RWPE2 (cell line): ENCODE measurements at places on chromosomes 4 and X.

- no peak for DNase-seq
Measured at GRCh38 chrX:134374910-134375309, 85.1 kb upstream of the HPRT1 start.

DNA sequence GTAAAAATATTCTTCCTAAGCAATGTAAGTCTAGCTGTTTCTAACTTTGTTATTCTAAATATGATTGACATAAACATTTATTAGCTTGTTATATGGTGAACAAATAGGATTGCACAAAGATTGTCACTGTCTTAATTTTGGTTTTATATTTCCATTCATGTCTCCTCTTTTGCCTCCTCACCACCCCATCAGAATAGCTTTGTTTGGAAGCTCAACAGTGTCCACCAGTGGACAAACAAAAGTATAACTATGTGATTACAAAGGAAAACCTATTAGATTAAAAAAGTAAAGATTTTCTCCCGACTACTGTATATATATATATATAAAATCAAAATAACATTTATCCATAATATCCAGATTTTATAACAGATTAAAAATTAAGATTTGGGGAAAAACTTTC lies 468.2 kb downstream of the ZIC3 start:
- no peak for DNase-seq

DNA sequence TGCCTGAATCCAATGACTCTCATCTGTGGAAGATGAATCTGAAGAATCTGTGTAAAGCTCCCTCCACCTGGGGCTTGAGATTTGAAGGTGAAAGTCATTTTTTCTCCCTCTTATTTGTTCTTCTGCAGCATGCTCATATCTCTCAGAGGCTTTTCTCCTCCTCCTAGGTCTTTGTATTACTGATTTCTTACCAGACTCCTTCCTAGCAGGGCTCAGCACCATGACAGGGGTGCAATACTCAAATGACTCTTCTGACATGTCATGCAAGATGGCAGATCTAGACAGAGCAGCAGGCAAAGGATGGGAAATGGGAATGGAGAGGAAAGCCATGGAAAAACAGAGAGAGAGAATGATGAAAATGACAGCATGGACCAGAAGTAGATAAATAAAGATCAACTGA lies 118.3 kb downstream of the TMA16 start:
- DNase-seq, result no peak

DNA sequence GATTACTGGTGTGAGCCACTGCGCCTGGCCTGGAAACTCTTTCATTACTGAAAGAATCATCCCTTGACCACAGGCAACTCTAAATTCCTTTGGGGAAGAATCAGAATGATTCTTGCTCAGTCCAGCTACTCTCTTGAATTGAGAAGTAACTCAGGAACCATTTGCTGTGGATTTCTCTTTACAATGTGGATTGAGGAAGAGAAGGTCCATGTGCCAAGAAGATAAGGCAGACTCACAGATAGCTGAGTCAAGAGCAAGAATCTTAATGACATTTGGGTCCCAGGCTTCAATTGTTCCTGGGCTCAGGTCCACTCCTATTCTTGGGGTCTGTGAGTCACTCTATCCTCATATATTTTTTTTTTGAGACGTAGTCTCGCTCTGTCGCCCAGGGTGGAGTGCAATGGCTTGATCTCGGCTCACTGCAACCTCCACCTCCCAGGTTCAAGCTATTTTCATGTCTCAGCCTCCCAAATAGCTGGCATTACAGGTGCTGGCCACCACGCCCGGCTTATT lies 6.2 kb upstream of the MGARP start:
- no peak for DNase-seq

GRCh38 chrX:106611317-106611678 lies 480 bp upstream of the RADX start:
- no peak for DNase-seq

DNA sequence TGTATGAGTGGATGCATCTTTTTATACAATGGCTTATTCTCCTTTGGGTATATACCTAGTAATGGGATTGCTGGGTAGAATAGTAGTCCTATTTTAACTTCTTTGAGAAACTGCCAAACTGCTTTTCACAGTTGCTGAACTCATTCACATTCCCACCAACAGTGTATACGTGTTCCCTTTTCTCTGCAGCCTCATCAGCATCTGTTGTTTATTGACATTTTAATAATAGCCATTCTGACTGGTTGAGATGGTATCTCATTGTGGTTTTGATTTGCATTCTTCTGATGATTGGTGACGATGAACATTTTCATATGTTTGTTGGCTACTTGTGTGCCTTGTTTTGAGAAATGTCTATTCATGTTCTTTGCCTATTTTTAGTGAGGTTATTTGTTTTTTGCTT lies 687.0 kb upstream of the EPHA5 start:
- no peak for DNase-seq

DNA sequence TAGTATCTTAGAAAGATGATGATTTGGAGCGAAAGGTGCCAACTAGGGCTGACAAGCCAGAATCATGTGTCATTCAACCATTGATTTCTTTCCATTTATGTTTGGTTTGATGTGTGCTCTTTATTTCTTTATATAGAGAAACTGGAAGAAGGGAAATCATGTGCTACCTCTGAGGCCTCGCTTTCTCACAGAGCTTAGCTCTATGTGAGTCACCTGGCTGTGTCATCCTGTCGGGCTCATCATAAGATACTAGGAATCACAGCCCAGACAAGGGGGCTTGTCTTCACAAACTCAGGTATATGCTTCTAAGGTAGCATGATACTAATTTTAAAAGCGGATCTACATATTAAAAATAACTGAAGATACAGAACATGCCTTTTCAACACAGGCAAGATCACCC lies 81.7 kb upstream of the GPM6B start:
- DNase-seq, result no peak

GRCh38 chr4:188015025-188015940 lies 19.7 kb downstream of the ZFP42 start:
- DNase-seq, result no peak

DNA sequence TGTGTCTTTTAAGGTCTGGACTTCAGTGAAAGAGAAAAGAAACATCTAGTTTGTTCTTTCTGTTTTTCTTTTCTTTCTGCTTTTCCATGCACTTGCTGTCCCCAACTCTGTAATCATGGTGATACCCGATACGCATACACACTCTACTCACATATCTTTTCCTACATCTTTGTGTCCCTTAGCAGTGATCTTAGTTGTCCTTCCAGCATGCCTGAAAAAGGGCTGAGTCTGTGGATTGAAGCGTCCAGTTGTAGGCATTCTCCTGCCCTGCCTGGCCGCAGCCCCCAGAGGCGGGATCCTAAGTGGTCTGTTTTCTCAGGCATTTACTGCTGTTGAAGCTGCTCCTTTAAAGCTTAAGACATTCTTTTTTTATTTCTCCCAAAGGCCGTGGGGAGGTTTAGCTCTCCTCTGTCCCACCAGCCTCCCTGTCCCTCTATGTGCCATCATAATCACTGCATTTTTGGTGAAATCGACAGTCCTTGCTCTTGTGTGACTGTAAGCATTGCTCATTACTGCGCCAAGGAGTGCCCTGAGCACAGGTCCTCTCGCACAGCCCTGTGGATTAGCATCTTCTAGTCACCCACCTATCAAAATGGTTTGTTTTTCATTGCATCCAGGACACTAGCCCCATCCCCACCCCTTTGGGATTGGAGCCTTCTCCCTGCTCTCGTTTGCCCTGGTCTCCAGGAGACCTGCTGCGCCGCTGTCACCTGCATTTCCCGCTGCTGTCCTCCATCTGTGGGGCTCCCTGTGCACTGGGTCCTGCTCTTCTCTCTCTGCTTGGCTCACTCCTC lies 4.4 kb downstream of the RGS12 start:
- DNase-seq, result no peak

- DNase-seq, result no peak
Measured at GRCh38 chr4:163598489-163598888, 104.0 kb downstream of the TMA16 start.

GRCh38 chr4:19725130-19725529 lies 526.6 kb upstream of the SLIT2 start:
- DNase-seq, result no peak

DNA sequence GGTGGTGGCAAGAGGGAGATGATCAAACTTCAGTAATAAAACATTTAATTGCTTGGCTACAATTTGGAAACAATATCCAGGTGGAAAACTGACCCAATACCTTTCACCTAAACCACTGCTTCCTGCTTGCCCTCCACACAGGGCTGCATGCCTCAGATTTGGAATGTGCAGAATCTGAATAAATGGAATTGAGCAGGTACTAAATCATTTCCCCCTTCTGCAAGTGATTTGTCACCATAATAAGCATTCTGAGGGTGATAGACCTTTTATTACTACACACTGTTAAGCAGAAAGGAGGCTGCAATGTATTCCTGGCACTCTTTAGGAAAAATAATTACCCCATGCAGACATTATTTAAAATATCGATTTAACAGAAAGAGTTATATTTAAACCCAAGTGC lies 291.8 kb downstream of the IDS start:
- DNase-seq, result no peak

GRCh38 chr4:112145790-112146501 lies 692 bp downstream of the FAM241A start:
- peak; percentile 51 for DNase-seq

DNA sequence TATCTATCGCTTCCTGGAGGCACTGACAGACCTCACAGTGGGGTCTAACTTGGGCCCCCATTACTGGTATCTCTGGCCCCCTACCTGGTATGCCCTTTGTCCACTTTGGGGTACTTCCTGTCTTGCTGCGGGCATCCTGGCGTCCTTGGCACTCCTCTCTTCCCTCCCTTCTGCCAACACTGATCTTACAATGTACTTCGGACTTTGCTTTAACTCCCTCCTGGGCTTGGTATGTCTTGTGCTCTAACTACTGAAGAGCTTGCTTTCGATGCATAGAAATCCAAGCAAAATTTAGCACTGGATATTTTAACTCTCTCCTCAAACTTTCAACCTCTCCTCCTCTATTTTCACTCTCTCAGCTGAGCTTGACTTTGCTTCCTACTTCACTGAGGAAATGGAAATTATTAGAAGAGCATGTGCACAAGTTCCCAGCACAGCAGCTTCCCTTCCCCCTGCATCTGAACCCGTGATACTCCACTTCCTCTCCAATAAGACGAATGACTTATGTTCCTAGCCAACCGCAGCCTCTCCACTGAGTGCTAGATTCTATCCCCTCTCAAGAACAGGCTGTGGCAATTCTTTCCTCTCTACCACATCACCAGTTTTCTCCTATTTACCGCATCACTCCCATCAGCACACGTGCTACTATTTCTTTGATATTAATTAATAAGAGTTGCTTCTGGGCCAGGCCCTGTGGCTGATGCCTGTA lies 52.9 kb downstream of the SUPT20HL2 start:
- no peak for DNase-seq

- no peak for DNase-seq
Measured at GRCh38 chr4:114211556-114211955, 232.1 kb upstream of the ARSJ start.

GRCh38 chr4:140971077-140971792 lies 162.0 kb downstream of the RNF150 start:
- DNase-seq, result no peak

DNA sequence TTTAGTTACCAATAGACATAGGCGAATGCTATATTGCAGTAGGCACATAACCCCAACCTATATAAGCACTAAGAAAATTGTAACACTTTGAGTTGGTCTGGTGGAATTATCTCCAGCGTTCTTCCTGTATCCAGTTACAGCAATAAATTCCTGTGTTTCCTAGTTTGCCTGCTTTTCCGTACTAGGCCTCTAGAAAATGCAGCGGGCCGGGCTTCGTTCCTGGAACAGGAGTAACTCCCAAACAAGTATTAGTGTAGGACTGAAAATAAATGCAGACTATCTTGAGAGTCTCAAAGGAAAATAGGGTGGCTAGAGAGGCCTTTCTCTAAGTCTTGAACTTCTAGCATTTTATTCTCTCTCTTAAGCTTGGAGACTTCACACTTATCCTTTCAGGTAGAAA lies 159.8 kb downstream of the OR13H1 start:
- no peak for DNase-seq

DNA sequence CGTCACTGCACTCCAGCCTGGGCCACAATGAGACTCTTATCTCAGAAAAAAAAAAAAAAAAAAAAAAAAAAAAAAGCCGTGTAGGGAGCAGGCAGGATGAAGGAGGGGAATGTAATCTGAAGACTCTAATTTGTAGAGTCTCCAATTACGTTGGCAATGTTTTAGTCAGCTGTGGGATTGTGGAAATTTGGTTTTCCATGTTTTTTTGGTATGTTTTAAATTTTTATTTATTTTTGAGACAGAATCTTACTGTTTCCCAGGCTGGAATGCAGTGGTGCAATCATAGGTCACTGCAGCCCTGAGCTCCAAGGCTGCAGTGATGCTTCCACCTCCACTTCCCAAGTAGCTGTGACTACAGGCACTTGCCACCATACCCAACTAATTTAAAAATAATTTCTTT lies 56.5 kb downstream of the NSD2 start:
- DNase-seq, result no peak

GRCh38 chr4:99947190-99947578 lies 766 bp upstream of the DNAJB14 start:
- DNase-seq, result no peak

GRCh38 chr4:34767407-34767806 lies 1476.9 kb downstream of the ARAP2 start:
- DNase-seq, result no peak

DNA sequence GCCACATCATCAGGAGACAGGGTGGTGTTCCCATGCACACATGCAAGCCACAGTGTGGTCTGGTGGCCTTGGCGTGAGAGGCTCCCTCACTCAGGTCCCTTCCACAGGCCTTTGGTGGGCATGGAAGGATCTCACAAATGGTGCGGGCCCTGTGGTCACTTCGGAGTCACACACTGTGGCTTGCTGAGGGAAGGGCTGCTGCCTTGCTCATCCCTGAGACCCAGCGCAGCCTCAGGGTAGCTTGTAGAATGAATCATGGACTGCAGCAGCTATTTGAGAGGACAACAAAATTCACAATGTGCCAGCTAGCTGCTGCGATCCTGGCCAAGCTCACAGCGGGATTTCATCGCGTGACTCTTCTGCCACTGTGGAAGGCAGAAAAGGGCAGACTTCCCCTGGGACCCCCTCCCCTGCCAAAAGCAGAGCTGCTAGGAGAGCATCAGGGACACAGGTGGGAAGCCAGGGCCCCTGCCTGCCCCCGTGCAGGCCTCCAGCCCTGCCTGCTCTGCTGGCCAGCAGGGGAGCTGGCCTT lies 106.4 kb downstream of the ABLIM2 start:
- DNase-seq, result no peak

DNA sequence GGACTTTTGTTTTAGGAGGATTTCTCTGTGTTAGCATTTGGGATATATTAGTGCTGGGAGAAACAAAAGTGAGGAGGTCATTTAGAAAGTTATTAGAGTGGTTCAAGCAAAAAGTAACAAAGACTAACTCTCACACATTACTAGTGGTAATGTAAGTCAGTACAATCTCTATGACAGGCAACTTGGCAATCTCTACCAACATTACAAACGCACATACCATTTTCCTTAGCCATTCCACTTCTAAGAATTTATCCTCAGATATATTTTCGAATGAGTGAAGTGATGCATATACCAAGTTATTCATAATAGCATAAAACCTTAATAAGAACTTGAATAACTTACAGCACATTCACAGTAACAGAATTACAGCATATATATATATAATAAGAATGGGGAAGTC lies 146.2 kb downstream of the PRSS12 start:
- DNase-seq, result no peak

GRCh38 chrX:68945081-68945602 lies 116.3 kb downstream of the EFNB1 start:
- no peak for DNase-seq
